Testis (tissue), 5 donors: ENCODE measurements at places on chromosomes 3 and 15. TPM values are rescaled to one million over a fixed set of nuclear protein-coding genes. Genes with fewer than 3 reads are reported as not detected.

The LINGO1 gene
- polyA plus RNA-seq, result 16.7 TPM

The ZKSCAN7 gene
- 11.5 TPM for polyA plus RNA-seq

The XCR1 gene
- polyA plus RNA-seq, result 0.34 TPM

The SLC2A2 gene
- polyA plus RNA-seq, result 0.12 TPM
